IMR-90 (cell line): ENCODE measurements at places on chromosomes 2 and 18.

- no peaks in the 10 kb centered on the region; the same call in 1 of the 2 replicates for H3K27me3 ChIP-seq
- H3K4me1 ChIP-seq: no peaks in the 10 kb centered on the region
- no peak overlapping the region for H3K4me3 ChIP-seq
Observed at GRCh38 chr2:200587007-200587616, 1.3 kb downstream of the AOX1 start.

GRCh38 chr18:43012951-43013350, 102.5 kb downstream of the RIT2 start:
- no peaks in the 10 kb centered on the region for H3K36me3 ChIP-seq
- no peak for DNase-seq
- no peak overlapping the region for H3K27ac ChIP-seq
- no peak overlapping the region for H3K4me3 ChIP-seq

GRCh38 chr2:193963472-193964119, 1693.4 kb upstream of the SLC39A10 start:
- no peak overlapping the region for H3K4me3 ChIP-seq
- DNase-seq: no peak
- no peaks in the 10 kb centered on the region for H3K27me3 ChIP-seq
- H3K27ac ChIP-seq: no peak overlapping the region
- H3K36me3 ChIP-seq: no peaks in the 10 kb centered on the region
- no peaks in the 10 kb centered on the region for H3K4me1 ChIP-seq

- H3K36me3 ChIP-seq: no peaks in the 10 kb centered on the region
- H3K27ac ChIP-seq: no peak overlapping the region
- H3K4me1 ChIP-seq: peaks cover 6% of the 10 kb centered on the region
Observed at GRCh38 chr18:74831571-74832250, 234.0 kb downstream of the ZNF407 start.

DNA sequence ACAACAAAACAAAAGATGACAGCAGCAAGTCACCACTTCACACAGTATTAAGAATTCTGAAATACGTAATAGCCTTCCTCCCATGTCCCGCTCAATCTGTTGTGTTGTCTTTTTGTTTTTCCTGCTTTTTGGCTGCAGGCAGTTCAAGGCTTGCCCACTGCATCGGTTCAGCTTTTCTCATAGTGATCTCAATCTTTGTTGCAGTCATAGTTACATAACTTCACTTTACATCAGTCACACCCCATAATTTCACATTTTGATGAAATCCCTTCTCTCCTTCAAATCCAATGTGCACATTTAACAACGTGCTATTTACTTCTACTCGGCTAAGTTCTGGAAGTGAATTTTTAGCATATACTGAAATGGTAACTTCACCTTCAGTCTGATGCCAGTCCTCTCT, 33.8 kb upstream of the HAAO start:
- H3K4me1 ChIP-seq: peaks cover 2% of the 10 kb centered on the region; the same call in 1 of the 2 replicates
- H3K4me3 ChIP-seq: no peak overlapping the region
- DNase-seq: no peak
- H3K36me3 ChIP-seq: no peaks in the 10 kb centered on the region
- H3K27ac ChIP-seq: no peak overlapping the region
- peaks cover 7% of the 10 kb centered on the region for H3K27me3 ChIP-seq

DNA sequence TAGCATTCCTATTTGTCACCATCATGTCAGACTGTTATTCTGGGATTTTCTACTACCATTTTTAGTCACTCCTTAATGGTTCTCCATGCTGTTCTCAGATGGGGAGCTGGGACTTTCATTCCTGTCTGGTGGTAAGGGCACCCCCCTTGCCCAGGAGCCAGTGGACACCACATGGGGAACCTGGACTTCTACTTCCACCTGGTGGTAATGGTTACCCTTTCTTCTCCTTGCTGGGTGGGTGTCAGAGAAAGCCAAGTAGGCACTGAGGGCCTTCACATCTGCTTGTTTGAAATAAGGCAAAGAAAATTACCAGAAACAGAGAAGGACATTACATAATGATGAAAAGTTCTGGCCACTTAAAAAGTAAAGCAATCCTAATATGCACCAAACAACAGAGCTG, 239.8 kb downstream of the FHOD3 start:
- no peak overlapping the region for H3K4me3 ChIP-seq
- DNase-seq: no peak
- H3K36me3 ChIP-seq: no peaks in the 10 kb centered on the region
- no peak overlapping the region for H3K27ac ChIP-seq
- no peaks in the 10 kb centered on the region for H3K27me3 ChIP-seq

DNA sequence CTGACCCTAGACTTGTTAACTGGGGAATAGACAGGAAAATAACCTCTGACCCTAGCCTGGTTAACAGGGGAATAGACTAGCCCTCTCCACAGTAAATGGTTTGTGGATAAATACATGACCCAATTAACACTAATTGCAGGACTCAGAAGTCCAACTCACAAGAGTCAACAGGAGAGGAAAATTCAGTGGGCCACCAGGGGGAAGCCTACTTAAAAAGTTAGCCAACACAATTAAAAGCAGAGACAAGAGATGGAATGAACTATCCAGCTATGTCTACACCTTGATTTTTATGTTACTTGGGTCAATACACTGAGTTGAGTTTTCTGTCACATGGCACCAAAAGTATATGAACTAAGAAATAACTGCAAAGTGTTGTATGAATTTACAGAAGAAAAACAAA, 158.8 kb upstream of the SLC39A10 start:
- H3K27ac ChIP-seq: no peak overlapping the region
- DNase-seq: peak; percentile 30
- 0 out of 2 replicates have a peak, but pooled peaks cover 2% of the 10 kb centered on the region for H3K4me1 ChIP-seq
- H3K36me3 ChIP-seq: no peaks in the 10 kb centered on the region
- no peak overlapping the region for H3K4me3 ChIP-seq

DNA sequence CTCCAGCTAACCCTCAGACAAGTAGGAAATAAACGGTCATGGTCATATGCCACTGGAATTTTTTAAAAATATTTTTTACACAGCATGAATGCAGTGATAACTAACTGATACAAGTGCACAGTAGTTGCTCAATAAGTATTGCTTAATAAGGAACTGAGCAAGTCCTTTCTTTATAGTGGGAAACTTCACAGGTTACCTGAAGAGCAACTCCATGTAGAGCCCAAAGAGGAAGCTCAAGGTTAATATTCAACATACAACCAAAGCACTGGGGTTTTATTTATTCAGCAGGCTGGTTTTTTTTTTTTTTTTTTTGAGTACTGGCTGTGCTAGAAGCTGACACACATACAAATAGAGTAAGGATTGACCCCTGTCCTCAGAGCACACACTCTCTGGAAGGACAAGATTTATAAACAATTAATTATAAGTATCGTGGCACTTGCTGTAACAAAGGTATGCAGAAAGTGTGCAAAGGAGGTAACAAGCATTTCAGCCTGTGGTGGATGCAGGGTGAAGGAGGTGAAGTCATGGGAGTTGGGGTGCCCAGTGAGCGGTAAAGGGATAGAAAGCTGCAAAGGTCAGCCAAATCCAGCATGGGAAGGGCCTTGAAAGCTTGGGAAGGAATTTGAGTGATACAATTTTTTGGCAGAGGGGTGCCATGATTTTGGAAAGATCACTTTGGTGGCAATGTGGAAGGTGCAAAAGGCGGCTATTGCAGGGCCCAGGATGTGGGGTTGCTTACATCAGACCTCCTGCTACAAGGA, 52.7 kb downstream of the ATOH8 start:
- no peak for DNase-seq
- H3K27me3 ChIP-seq: no peaks in the 10 kb centered on the region
- H3K4me1 ChIP-seq: peaks cover 18% of the 10 kb centered on the region

GRCh38 chr2:43114210-43114609, 112.2 kb downstream of the ZFP36L2 start:
- H3K27me3 ChIP-seq: no peaks in the 10 kb centered on the region
- H3K4me1 ChIP-seq: peaks cover 11% of the 10 kb centered on the region
- peak; percentile 35 for DNase-seq

DNA sequence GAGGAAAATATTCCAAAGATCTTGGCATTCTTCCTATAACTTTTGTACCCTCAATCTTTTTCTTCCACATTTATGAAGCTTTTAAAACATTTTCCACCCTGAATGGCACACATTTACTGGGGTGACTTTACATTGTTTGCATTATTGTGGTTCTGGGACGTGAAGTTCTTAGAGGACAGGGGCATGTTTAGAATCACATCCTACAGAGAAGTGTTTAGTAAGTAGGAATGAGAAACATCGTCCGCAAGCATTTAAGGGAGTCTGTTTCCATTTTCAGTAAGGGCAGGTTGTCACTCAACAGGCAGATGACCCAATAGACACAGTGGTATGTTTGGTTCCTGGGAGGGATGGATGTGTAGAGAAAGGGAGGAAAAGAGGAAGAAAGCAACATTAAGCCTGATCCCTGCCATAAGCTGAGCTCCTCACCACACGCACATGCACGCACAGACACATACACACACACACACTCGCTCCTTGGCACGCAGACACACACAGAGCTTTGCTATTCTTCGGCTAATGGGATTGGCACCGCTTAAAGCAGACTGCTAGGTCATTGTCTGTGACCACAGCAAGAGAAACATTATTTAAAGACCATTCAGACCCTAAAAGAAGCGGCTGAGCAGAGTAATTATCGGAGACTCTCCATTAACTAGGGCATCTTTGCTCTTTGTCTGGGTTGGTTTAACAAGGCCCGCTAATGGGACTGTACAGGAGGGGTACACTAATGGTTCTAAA, 14.2 kb upstream of the PLEKHM3 start:
- H3K4me1 ChIP-seq: peaks cover 7% of the 10 kb centered on the region
- H3K4me3 ChIP-seq: no peak overlapping the region
- H3K27me3 ChIP-seq: no peaks in the 10 kb centered on the region
- DNase-seq: no peak

GRCh38 chr2:5908071-5908470, 215.9 kb downstream of the SOX11 start:
- H3K36me3 ChIP-seq: no peaks in the 10 kb centered on the region
- H3K27ac ChIP-seq: no peak overlapping the region
- H3K4me1 ChIP-seq: no peaks in the 10 kb centered on the region
- DNase-seq: peak; percentile 7

GRCh38 chr2:100767810-100768806, 51.8 kb upstream of the NPAS2 start:
- peak; percentile 24 for DNase-seq
- H3K27ac ChIP-seq: no peak overlapping the region
- no peaks in the 10 kb centered on the region for H3K27me3 ChIP-seq

DNA sequence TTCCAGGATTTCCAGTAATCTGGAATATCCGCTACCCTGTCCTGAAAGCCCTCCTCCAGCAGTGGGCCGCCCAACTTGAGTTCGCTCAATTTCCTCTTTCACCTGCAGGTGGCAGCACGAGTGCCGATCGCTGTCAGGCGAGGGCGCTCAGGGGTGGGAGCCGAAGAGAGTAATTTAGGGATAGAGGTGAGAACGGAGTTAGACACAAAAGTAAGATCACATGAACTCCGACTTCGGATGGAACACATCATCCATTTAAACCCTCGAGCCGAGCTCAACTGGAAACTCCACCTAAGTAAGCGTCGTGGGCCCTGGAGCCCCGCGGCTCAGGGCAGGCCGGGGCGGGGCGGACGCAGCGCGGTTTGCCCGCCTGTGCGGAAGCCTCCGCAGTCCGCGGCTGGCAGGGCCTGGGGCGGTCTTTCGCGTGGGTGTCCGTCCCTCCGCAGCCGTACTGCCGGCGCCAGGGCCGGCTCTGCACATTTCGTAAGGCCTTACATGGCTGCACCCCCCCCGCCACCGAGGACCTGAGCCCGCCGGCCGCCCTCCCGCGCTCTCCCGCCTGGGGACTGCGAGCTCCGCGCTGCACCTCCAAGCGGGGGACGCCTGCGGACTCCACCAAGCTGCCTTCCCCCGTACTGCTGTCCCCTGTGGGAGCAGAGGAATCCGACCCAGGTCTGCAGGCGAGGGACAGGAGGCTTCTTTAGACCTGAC, 61.2 kb downstream of the SEMA4F start:
- H3K36me3 ChIP-seq: no peaks in the 10 kb centered on the region
- peak; percentile 72 for DNase-seq
- peaks cover 8% of the 10 kb centered on the region for H3K27me3 ChIP-seq
- 0 out of 2 replicates have a peak, but pooled peaks cover 2% of the 10 kb centered on the region for H3K4me1 ChIP-seq
- peak overlapping the region; percentile 44 for H3K4me3 ChIP-seq

- H3K4me1 ChIP-seq: no peaks in the 10 kb centered on the region
- H3K27ac ChIP-seq: no peak overlapping the region
- no peaks in the 10 kb centered on the region for H3K27me3 ChIP-seq
- no peak overlapping the region for H3K4me3 ChIP-seq
- H3K36me3 ChIP-seq: no peaks in the 10 kb centered on the region
Observed at GRCh38 chr2:149954981-149955600, 367.5 kb upstream of the MMADHC start.

GRCh38 chr18:35682281-35682867, 100.8 kb downstream of the GALNT1 start:
- peaks cover 4% of the 10 kb centered on the region; the same call in 1 of the 2 replicates for H3K36me3 ChIP-seq
- DNase-seq: peak; percentile 47
- no peaks in the 10 kb centered on the region for H3K27me3 ChIP-seq
- no peak overlapping the region for H3K27ac ChIP-seq
- no peak overlapping the region for H3K4me3 ChIP-seq
- H3K4me1 ChIP-seq: peaks cover 6% of the 10 kb centered on the region

GRCh38 chr2:28427741-28428415, 35.2 kb downstream of the FOSL2 start:
- H3K4me1 ChIP-seq: peaks cover 18% of the 10 kb centered on the region
- H3K4me3 ChIP-seq: no peak overlapping the region
- no peak for DNase-seq
- no peaks in the 10 kb centered on the region for H3K36me3 ChIP-seq

DNA sequence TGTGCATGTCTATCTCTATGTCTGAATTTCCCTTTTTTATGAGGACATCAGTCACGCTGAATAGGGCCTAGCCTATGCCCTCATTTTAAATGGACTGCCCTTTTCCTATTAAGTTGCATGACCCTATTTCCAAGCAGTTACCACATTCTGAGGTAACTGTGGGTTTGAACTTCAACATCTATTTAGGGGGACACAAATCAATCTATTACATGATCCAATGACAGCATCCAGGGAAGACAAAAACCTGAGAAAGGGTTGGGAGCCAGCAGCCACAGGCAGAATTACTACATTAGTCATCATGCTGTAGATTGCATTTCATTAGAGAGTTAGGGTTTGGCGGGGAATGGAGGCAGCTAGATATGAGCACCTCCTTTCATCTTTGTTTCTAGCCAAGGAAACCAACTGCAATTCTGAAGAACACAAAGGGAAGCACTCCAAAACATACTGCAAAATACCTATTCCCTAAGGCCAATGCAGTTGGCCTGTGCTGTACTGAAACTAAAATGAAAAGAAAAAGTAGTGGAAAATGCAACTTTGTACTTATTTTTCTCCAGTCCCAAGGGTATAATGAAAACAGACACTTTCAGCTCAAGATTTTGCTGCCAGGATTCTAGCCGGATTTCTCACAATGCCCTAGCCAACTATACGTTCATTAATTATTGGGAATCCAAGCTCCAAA, 40.4 kb upstream of the C1D start:
- no peaks in the 10 kb centered on the region for H3K4me1 ChIP-seq
- H3K36me3 ChIP-seq: no peaks in the 10 kb centered on the region
- H3K27ac ChIP-seq: no peak overlapping the region
- no peak for DNase-seq
- H3K4me3 ChIP-seq: no peak overlapping the region
- peaks cover 3% of the 10 kb centered on the region; the same call in 1 of the 2 replicates for H3K27me3 ChIP-seq
